ENCODE measurements at places on chromosomes 1 and 21.

GRCh38 chr1:3673381-3674099 is 21.2 kb downstream of the TP73 start:
- no peak for DNase-seq

- peak; percentile 32 for DNase-seq
These were observed 12.6 kb downstream of the SUCO start for GRCh38 chr1:172545396-172546004.

- DNase-seq: no peak
These were observed 862.3 kb upstream of the PRMT6 start for GRCh38 chr1:106194206-106194605.

DNA sequence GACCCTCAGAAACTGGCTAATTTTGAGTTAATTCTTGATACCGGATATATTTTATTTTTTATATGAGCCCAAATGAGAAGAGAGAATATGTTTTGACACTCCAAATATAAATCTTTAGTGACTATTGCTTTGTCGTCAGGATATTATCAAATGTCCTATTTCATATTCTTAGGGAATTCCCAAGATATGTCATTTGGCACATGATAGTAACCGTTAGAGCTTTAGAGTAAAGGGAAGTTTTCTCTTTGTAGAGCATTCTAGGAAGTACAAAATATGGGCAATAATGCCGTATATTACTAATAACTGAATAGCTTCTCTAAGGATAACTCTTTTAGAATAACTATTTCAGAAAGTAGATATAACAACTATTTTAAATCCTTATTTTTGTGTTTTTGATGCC is 8.3 kb upstream of the AMY2B start:
- no peak for DNase-seq

- DNase-seq: no peak
These were observed 15.0 kb upstream of the EPHX1 start for GRCh38 chr1:225794954-225795353.

DNA sequence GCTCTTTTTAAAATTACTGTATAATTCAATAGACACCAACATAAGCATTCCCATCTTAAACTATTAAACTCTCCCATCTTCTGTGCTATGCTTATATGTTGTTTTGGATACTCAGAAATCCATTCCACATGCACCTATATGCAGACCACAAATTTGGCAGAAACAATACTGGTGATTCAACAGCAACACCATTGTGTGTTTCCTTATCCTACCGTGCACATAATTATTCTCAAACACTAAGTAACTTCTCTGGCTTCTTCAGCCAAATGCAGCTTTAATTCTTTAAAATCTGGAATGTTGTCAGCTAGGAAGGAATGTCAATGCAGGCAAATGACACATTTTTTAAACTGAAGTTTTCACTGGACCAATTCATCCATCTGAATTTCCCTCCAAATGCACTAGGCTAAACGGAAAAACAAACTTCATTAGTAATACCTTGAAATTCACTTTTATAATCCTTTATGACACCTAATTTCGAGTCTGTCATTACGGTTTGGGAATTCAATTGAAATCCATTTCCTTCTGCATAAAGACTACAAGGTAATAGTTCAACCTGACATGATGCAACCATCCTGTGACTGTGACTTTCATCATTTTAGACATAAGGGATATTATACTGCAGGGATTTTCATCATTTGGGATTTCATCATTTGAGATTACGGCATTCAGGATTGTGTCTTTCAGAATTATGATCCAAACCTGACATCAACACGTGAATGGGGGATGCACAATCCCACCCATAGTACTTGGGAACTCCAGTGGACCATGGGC is 308.5 kb downstream of the LTN1 start:
- DNase-seq: no peak

DNA sequence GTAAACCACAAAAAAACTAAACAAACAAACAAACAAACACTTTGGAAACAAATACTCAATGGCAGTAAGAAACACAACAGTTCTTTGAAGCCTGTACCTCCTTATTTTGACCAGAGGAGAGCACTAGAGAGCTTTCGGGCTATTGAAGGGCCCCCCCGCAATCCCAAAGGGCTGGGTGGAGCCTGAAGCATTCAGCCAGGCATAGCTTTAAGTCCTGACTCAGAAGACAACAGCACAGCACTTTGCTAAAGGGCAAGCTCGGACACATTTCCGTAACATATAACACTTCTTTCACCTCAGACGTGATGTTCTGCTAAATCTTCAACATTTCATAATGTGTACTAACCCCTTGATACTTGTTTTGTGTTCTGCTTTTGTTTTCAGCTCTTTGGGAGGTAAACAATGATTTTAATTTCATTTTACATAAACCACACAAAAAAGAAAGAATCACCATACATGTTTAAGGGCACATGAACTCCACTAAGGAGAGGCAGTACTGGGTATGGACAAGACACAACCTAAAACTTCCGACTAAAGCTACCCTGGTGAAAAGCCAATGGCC is 9.7 kb upstream of the SHCBP1L start:
- peak; percentile 90 for DNase-seq

GRCh38 chr1:154881820-154882535 is 11.9 kb upstream of the KCNN3 start:
- DNase-seq: no peak

DNA sequence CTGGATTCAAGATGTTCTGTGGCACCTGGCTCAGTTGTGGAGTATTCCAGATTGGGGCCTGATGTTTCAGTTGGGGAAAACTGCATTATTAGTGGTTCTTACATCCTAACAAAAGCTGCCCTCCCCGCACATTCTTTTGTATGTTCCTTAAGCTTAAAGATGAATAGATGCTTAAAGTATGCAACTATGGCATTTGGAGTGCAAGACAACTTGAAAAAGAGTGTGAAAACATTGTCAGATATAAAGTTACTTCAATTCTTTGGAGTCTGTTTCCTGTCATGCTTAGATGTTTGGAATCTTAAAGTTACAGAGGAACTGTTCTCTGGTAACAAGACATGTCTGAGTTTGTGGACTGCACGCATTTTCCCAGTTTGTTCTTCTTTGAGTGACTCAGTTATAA is 7.2 kb downstream of the FPGT start:
- DNase-seq: no peak

GRCh38 chr1:150420560-150421265 is 56.8 kb downstream of the RPRD2 start:
- DNase-seq: no peak

GRCh38 chr1:40782371-40782956 is 1.1 kb upstream of the KCNQ4 start:
- no peak for DNase-seq

DNA sequence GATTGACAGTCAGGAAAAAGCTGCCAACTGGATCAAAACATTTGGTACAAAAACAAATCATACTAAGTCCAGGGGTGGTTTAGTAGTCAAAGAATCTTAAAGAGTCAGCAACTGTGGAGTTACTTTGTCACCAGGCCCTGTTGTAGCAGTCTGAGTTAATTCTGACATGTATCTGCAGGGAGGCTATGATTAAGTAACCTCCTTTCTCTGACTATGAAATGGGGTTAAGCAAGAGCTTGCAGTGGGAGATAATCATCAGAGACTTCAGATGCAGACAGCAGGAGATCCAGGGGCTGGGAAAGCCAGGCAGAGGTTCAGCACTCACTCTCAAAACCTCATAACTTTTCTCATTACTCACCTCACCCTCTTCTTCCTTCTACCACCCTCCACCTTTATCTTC is 99.2 kb upstream of the BTG3 start:
- DNase-seq: no peak

DNA sequence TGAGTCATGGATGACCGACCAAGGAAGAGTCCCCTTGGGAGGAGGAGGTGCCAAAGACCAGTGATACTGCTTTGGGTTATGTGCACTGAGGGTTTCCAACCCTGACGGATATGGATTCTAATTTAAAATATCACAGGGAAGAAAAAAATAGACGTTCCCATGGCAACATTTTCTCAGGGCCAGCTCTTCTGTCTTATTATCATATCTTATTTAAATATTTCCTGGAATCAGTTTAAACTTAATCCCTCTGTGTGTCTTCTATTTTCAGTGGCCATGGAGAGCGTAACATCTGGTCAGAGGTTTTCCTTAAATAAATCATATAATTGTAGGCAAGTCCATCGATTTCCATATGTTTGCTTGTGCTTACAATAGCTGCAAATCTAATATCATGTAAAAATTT is 205.4 kb upstream of the FMN2 start:
- no peak for DNase-seq

GRCh38 chr1:230696722-230697437 is 17.0 kb downstream of the AGT start:
- DNase-seq: no peak

GRCh38 chr1:201119206-201120197 is 7.3 kb upstream of the CACNA1S start:
- DNase-seq: peak; percentile 66

DNA sequence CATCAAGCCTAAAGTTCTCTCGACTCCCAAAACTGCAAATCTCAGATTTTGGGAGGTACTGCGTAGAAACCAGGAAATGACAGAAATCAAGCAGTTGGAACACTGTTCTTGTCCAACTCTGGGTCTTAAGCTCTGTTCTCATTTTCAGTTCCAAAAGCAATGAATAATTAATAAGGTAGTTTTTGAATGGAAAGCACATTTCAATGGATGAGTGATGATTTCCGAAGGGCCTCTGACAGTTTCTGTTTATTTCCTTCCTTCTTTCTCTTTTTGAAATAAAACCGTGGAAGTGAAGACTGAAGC is 20.9 kb upstream of the TARBP1 start:
- no peak for DNase-seq

DNA sequence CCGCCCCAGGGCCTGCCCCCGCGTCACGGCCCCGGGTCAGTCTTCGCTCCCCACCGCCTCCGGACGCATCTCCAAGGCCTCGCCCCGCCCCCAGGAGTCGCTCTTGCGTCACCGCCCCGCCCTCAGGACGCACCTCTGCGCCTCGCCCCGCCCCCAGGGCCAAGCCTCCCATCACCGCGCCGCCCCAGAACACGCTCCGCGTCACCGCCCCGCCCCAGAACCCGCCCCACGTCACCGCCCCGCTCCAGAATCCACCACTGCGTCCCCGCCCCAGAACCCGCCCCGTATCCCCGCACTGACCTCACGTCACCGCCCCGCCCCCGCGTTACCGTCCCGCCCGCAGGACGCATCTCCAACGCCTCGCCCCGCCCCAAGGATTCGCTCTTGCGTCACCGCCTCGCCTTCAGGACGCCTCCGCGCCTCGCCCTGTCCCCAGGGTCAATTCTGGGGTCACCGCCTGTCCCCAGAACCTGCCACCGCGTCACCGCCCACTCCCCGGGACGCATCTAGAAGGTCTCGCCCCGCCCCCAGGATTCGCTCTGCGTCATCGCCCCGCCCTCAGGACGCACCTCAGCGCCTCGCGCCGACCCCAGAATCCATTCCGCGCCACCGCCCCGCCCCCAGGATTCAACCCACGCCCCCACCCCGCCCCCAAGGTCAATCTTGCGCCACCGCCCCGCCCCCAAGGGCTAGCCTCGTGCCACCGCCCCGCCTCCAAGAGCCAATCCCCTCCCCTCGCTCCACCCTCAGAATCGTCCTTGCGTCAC is 451 bp upstream of the CASP9 start:
- DNase-seq: peak; percentile 97

DNA sequence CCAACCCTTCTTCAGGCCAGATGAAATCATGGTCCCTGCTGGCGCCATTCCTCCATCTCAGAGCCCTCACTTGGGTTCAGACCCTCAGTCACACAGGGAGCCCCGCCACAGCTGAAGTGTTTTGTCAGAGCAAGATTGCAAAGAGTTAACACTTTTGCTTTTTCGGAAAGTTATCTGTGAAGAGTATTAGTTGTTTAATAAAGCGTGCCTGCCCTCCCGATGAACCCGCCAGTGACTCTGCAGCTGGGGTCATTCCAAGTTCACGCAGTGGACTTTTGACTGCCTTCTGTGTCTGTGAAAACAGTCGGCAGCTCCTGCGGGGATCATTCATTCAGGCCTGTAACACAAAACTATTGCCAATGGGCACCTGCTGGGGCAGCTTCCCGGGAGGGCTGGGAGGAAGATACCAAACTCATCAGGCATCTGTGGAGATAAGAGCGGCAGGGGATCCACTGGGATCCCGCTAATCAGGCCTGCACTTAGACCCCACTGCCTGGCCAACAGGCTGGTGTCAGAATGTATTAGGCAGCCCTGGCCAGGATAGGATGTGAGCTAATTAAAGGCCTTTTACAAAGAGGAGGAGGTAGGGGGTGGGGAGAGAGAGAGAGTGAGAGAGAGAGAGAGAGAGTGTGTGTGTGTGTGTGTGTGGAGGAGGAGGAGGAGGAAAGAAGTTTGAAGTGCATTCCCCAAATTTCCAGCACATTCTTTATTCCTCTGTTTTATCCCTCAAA is 184.5 kb downstream of the DHRS3 start:
- no peak for DNase-seq

DNA sequence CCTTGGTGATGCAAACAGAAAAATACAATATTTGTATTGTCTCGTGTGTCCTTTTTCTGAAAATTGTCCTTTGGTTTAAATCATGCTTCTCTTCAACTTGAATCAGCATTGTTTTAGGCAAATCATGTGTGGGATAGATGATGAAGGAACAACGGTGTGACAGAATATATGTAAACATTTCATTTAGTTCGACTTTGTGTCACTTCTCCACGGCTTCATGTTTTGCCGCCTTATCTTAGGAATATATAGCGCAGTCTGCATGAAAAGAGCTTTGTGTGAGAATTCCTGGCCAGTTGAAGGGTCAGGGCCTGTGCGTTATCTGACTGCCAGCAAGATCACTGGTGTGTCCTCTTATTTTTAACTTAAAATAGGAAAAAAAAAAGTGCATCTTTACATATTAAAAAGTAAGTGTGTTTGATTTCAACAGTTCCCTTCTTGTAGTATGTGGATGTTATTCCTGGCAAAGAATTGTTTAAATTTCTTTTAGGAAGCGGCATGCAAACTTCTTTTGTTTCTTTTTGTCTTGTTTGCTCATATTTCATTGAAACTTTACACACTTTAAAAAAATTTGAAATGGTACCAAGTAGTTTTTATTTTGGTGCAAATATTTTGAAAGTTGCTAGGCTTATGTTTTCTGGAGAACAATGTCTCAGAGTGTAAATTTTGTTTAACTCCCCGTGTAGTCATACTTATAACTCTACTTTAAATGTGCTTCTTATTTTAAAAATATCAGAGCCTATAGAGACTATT is 465.2 kb downstream of the USP25 start:
- DNase-seq: no peak

DNA sequence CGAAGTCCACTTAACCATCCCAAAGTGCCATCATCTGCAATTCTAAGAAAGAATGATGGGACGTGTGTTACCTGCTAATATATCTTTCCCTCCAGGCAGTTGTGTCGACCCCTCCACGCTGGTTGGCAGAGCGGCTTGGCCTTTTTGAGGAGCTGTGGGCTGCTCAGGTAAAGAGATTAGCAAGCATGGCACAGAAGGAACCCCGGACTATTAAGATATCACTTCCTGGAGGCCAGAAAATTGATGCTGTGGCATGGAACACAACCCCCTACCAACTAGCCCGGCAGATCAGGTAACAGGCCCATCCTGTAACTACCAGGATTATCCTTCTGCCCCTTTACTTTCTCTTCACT is 520 bp downstream of the TARS2 start:
- no peak for DNase-seq

GRCh38 chr1:183901748-183902330 is 96.9 kb downstream of the RGL1 start:
- DNase-seq: no peak
